ENCODE measurements at places on chromosomes 5 and 9.

DNA sequence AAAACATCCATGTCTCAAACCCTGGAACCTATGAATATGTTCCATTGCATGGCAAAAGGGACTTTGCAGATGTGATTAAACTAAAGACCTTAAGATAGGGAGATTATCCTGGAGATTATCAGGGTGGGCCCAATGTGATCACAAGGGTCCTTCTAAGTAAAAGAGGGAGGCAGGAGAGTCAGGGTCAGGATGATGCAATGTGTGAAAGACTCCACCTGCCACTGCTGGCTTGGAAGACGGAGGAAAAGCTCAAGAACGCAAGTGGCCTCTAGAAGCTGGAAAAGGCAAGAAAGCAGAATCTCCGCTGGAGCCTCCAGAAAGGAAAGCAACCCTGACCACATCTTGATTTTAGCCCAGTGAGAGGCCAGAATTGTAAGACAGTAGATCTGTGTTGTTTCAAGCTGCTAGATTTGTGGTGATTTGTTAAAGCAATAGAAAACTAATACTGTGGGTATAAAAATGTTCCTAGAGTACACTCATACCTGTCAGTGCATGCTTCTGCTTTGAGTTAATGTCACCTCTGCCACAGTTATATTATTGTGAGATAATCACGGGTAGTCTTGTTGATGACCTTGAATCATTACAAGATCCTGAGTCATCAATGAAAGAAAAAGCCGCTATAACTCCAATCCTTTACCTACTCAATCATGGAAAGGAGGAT, 93.5 kb upstream of the TNPO1 start:
- DNase-seq, result no peak

DNA sequence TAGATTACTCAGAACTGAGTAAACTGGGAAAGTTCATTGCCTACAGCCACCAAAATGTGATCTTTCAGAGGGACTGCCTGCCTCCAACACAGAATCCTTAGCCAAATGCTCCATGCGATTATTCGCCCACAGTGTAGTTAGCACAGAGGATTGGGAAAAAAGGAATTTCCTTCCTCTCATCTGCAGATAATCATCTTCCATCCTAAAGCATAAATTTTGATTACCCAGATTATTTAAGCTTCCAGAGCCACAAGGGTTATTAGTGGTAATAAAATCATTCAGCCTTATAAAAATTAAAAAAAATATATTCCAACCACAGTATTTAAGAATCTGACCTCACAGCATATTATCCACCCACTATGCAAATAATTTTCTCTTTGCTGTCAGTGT, 285.3 kb upstream of the GRAMD2B start:
- DNase-seq, result no peak

GRCh38 chr5:56545016-56545415, 270.3 kb upstream of the MAP3K1 start:
- DNase-seq, result no peak

GRCh38 chr9:126613651-126614050, at the start of gene LMX1B:
TSS of gene LMX1B (plus strand) at chr9:126613928. CDS start at chr9:126614450, 522 bp downstream.
- no peak for DNase-seq

DNA sequence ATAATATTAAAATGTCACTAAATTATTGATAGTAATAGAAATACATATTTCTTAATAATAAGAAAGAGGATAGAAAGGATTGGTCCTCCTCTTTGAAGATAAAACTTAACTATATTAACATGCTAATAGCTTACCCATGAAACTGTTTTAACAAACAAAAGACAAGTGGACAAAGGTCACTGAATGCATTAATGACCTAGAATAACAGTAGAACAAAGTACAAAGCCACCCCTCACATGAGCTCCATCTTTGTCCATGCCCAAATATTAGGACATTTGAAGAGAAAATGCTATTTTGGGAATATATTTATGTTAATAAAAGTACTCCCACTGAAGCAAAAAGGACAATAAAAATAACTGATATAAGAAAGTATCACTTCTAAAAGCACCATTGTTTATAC, 34.1 kb upstream of the SLC22A5 start:
- no peak for DNase-seq

DNA sequence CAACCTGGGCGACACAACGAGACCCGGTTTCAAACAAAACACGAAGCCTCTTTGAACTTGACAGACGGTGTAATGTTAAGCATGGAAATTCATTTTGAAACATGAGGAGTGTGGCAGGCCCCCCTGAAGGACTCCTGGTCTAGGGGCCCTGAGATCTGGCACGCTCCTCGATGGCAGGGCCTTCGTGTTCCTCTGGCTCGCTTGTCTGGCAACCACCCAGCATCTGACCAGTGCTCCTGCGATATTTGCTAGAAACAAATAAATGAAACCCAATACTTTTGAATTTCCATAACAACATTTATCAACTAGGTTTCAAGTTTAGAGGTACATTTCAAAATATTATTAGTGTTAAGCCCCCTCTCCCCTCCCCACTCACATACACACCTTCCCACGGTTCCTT, 193.0 kb downstream of the ERCC6L2 start:
- no peak for DNase-seq

GRCh38 chr9:71690689-71691435, 77.5 kb downstream of the CEMIP2 start:
- DNase-seq, result no peak

GRCh38 chr9:21995666-21996398, 1.2 kb downstream of the CDKN2B-AS1 start:
- DNase-seq, result no peak

- no peak for DNase-seq
These were observed 31.2 kb upstream of the SLC25A51 start for GRCh38 chr9:37935096-37935495.

DNA sequence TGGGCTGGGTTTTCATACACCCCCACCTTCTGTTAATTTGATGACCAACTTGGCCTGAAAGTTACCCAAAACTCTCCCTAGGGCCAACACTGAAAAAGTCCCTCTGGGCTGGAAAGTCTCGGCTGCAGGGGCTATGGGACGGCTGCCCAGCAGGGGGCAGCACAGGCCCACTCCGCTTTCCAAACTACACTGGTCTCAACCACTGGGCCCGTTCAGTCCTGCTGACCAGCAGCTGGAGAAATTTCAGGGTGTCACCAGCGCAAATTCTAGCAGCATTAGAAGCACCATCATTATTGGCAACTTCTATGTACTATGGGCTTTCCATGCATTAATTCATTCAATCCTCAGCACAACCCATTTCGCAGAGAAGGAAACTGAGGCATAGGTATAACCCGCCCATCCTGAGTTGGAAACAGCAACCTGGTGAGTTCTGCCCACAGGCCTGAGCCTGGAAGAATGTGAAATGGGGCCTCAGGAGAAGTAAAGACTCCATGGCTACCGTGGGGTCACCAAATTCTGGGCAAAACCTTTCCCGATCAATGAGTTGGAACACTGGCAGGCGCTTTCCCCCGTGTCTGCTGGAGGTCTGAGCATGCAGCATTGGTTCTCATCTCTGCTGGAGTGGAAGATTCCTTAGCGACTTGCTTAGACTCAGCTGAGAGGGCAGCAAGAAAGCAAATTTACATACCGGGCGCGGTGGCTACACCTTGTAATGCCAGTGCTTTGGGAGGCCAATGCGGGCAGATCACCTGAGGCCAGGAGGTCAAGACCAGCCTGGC, 9.7 kb downstream of the ORM2 start:
- no peak for DNase-seq

DNA sequence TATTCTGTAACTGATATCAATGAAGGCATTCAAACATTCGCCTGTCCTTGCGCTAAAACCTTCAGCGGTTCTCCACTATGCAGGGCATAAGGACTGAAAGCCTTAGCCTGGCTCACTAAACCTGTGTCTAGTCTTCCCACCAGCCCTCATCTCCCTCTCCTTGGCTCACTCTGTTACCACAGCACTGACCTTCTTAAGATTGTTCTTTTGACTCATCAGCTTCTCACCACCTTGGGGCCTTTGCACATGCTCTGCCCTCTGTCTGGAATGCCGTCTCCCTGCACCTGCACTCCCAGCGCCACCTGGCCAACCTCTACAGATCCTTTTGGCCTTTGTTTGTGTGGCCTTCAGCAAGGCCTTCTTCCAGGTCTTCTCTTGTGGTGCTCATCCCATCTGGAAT, 131.8 kb upstream of the IER5L start:
- DNase-seq, result no peak

DNA sequence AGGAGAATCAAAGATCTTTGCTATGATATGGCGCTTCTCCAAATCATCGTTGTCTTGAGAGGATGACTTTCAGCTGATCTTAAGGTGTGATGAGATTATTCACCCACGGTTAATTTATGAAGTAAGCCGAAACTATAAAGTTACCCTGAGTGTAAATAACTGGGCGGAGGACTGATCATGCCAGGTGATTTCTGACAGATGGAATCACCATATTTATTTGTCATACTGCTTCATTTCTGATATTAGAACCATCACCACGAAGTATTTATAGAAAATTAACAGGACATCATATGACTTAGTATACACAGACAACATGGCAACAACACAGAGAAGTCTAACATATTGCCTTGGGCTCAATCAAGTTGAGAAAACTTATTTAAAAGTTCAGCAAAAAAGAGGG, 601.9 kb downstream of the RAB3C start:
- DNase-seq, result no peak

DNA sequence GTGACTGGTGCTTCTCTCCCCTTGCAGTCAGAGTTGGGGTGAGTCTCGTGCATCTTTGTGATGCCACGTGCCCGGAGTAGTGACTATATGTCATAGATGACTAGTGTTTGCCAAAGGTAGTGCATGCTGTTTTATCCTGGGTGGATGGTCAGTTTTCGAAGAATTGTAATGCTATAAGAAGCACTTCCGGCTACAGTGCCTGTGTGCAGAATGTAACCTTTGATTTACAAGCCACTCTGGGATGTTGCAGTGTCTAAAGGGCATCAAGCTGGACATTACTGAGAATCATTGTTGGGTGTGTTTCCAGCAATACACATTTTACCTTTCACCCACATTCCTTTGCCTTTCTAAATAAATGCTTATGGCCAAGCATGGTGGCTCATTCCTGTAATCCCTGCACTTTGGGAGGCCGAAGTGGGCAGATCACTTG, 16.7 kb downstream of the MVB12B start:
- DNase-seq, result no peak

GRCh38 chr5:149289301-149289700, 17.6 kb downstream of the AFAP1L1 start:
- no peak for DNase-seq

- DNase-seq, result no peak
These were observed 205.0 kb upstream of the TAS2R1 start for GRCh38 chr5:9834871-9835770.

DNA sequence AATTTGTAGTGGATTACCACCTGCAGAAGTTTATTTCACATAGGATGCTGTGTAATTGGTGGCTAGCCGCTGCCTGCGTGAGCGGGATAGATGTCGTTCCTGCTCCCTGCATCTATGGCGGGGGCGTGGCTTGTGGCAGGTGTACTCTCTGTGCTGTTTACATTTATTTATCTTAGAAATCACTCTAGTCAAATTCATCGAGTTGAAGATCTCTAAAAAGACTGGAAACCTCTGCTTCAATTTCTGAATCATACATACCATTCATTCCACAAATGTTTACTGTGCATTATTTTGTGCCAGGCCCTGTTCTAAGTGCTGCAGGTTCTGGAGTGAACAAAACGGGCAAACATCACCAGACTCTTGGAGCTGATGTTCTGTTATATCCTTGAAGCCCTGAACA, 11.9 kb downstream of the ROPN1L start:
- DNase-seq, result peak; percentile 71

DNA sequence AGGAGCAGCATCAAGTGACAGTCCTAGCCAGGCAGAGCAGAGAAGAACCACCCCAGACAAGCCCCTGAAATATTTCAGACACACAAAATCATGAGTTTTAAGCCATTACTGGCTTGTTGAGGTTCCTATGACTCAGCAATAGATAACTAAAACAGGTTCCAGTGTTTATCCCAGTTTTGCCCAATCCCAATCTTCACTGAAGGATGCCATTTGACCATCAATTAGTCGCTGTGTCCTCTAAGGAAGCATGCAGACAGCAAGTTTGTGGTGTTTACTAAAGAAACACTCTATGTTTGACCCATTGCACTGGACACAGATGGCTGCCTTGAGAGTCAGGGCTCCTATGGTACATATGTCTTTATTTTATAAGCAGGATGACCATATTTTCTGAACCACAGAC, 186.7 kb downstream of the SYK start:
- DNase-seq, result no peak

GRCh38 chr9:2050236-2050635, 35.1 kb downstream of the SMARCA2 start:
- no peak for DNase-seq

- DNase-seq, result no peak
These were observed 178.0 kb upstream of the DMRT1 start for GRCh38 chr9:663541-663940.

GRCh38 chr5:165906871-165907270, 2384.6 kb upstream of the WWC1 start:
- DNase-seq, result no peak

- no peak for DNase-seq
These were observed 38.8 kb upstream of the SHB start for GRCh38 chr9:38107811-38108304.

DNA sequence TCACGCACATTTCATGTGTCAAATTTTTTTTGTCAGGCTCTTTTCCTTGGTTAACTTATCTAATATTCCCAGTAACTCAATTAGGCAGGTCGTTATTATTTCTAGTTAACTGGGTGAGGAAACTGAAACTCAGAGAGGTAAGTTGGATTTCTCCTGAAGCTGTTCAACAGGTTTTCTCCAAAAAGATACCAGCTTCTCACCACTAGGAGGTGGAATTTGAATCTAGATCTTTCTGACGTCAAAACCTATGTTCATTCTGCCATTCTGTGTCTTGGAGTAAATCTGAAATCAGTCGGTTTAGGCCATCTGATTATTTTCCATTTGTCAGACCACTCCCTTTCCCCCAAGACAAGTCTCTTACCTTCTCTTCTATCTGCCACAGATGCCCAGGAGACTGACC, 572.9 kb downstream of the ACTL7B start:
- DNase-seq, result no peak

- peak; percentile 91 for DNase-seq
These were observed 39.7 kb upstream of the SLC25A51 start for GRCh38 chr9:37943345-37944265.

- DNase-seq, result no peak
These were observed 284.9 kb upstream of the FBXL7 start for GRCh38 chr5:15215056-15215455.
